ENCODE measurements at places on chromosomes 6 and 20. TPM values are rescaled to one million over a fixed set of nuclear protein-coding genes. Genes with fewer than 3 reads are reported as not detected.

DNA sequence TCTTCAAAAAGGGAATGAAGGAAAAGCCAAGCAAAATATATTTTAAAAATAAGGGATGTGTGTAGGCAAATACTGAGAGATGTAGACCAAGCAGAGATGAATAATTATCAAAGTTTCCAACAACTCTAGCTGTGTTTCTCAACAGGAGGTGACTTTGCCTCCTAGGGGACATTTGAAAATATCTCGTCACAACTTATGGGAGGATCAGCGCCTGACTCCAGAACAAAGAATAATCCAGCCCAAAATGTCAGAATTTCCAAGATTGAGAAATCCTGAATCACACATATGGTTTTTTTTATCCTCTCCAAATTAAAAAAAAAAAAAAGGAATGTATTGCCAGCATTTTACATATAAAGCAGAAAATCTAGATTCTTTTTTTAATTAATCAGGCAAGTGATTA, 241.2 kb upstream of the ZFP64 start:
- no peak for DNase-seq

SH3BGRL2 gene
- polyA plus RNA-seq = 35.0 TPM

DNA sequence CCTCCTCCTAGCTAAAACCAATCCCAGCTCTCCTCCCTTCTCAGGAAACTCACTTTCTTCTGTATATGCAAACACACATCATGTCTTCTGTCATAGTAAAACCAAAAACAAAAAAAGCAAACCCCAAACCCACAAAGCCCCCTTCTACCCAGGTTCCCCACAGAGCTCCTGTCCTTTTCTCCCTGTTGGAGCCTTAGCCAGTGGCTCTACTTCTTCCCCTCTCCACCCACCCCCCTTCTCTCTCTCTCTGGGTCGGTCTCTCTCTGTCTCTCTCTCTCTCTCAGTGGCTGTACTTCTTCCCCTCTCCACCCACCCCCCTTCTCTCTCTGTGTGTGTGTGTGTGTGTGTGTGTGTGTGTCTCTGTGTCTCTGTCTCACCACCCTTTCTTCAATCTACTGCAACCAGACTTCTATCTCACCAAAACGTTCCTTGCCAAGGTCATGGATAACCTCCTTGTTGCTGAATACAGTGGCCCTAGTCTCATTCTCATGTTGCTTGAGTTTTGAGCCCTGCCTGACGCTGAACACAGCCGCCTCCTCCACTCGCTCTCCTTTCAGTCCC, 8.7 kb upstream of the OSER1 start:
- DNase-seq = no peak

WFDC8 gene
- polyA plus RNA-seq = 0.14 TPM

BCL2L1 gene
- 79.7 TPM for polyA plus RNA-seq

- DNase-seq = no peak
Measured at GRCh38 chr20:30892541-30893345, 364.7 kb upstream of the DEFB115 start.

DNA sequence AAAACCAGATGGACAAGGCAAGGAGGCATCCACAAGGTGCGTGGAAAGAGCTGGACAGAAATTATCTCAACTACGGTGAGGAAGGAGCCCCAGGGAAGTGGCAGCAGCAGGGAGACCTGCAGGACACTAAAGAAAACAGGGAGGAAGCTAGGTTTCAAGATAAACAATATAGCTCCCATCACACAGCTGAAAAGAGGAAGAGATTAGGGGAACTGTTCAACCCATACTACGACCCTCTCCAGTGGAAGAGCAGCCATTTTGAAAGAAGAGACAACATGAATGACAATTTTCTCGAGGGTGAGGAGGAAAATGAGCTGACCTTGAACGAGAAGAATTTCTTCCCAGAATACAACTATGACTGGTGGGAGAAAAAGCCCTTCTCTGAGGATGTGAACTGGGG, 26.8 kb downstream of the TRMT6 start:
- no peak for DNase-seq

DNA sequence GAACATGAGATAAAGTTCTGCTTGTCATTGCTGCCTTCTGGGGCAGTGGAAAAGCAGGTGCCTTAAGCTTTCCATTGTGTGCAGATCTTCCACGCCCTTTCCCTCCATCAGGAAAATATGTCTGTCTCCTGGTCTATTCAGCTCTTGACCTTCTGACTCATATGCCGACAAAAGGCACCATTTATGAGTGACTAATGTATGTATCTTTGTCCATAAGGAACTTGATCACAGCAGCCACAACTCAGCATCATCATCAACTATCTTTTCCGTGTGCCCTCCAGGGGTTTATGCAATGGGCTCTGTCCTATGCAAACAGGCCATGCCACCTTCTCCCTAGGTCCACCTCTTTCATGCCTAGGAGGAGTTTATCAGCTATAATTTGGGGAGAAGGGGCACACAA, 102.7 kb upstream of the QKI start:
- no peak for DNase-seq

DNA sequence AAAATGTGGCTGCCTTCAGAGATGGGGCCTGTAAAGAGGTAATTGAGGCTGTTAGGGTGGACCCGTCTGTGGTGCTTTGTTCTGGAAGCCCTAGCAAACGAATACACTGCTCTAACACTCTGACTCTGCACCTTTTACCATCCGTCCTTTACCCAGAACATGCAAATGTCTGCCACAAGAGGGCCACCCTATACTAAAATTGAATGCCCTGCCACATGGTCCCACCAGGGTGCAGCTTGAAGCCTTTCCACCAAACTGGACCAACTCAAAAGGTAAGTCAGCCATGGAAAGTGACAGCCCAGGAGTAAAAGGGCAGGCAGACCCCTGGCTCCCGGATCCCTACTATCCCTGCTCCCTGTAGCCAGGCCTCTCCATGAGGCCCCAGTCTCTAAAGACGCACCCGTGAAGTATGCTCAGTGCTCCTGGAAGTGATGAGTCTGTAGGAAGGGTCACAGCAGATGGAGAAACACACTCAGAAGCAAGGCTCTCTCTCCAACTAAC, 5.8 kb upstream of the BFSP1 start:
- no peak for DNase-seq

Measured in left renal pelvis (tissue), 4 donors.